ENCODE measurements at places on chromosomes 6 and 20.
A peak's percentile ranks its signal among the peaks of the same experiment; 100 is the strongest.

- DNase-seq = no peak
Measured at GRCh38 chr20:10651227-10651990, 22.4 kb downstream of the JAG1 start.

GRCh38 chr20:24579475-24579874 is 110.0 kb downstream of the SYNDIG1 start:
- DNase-seq = no peak

DNA sequence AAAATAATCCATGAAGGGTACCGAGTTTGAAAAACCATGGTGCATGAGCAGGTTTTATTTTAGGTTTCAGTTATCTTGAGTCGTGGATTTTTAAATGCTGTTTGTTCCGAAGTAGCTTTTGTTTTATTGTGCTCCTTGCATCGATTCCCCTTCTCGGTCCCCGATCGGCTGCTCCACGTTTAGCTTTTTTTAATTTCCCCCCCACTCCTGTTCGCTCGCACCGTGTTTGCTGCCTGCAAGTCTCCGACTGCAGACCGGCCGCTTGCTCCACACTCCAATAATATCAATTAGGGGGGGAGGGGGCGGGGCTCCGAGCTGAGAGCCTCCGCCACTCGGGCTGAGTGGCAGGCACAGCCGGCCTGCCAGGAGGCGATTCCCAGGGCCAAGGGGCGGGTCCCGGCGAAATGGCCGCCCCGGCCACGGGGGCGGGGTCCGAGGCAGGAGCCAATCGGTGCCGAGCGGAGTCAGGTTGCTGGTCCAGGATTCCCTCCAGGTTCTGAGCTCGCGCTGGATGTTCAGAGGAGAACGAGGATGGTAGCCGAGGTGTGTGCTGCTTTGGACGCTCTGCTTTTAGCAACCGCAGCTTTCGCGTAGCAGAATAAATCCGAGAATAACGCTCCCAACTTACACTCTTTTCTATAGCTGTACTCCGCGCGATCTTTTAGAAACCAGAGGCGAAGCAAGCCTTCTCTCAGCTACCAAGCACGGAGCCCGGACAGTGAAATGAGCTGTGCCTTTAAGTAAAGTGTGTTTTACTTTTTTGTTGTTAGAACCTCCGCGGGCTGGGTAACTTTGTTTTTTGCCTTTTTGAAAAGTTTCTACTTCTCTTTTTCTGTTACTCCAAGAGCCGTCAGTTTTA is at the start of gene EPHA7:
TSS of gene EPHA7 (minus strand) at position 256 of the 859 bp plus-strand sequence. CDS start at position 38, 218 bp downstream.
- DNase-seq = peak; percentile 17

- no peak for DNase-seq
Measured at GRCh38 chr6:8079126-8079525, 14.9 kb upstream of the BLOC1S5 start.

DNA sequence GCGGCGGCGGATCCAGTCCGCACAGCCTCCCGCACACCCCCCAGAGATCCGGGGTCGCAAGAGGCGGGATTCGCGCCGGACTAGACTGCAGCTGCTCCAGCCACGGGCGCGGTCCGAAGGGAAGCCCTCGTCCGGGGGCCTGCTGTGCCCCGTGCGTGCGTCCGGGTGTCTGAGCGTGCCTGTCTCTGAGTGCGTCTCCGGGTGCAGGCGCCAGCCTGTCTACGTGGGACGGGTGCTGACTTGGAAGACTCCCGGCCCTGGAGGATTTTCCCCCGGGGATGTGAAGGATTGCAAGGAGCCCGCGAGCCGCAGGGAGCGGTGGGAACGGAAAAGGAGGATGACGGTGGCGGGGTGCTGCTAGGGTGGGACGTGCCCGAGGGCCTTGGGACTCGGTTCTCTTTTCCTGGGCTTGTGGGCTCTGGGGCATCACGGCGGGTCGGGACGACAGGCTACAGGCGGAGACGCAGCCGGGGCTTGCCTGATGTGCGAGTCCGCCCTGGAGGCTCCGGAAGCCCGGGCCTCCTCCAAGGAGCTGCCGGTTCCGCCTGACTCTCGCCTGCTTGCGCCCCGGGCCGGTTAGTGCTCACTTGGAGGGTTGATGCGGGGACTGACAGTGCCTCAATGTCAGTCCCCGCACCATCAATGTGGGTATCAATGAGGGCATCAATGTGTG is 5.7 kb downstream of the MAFB start:
- no peak for DNase-seq

DNA sequence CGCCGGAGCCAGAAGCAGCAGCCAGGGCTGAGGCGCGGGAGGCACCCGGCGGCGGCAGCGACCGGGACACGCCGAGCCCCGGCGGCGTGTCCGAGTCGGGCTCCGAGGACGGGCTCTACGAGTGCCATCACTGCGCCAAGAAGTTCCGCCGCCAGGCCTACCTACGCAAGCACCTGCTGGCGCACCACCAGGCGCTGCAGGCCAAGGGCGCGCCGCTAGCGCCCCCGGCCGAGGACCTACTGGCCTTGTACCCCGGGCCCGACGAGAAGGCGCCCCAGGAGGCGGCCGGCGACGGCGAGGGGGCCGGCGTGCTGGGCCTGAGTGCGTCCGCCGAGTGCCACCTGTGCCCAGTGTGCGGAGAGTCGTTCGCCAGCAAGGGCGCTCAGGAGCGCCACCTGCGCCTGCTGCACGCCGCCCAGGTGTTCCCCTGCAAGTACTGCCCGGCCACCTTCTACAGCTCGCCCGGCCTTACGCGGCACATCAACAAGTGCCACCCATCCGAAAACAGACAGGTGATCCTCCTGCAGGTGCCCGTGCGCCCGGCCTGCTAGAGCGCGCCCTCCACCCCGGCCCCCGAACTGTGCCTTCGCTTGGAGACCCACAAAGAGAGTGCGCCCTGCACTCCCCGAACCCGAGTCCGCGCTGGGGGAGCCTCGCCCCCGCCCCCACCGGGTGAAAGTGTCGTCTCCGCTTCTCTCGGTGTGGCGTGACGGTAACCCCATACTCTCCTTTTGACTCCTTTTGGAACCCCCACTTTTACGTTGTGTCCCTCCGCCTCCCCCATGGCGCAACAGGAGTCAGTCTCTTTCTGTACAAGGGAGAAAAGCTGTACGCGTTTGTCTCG is 1.6 kb downstream of the INSM1 start:
- DNase-seq = no peak

DNA sequence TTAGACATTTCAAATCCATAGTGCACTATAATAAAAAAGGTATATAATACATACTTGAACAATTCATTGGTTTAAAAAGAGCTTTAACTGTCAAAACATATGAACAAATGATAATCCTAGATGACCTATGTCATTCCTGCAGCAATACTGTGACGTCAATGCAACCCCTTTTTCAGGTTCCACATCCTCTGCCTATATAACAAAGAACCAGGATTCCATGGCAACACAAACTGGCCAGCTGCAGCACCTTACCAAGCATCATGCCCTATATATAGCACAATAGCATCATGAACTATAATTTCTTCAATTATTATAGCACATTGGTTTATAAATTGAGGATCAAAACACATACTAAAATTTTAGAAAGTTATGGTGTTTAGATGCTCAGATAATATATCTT is 578 bp upstream of the PTCHD4 start:
- no peak for DNase-seq

DNA sequence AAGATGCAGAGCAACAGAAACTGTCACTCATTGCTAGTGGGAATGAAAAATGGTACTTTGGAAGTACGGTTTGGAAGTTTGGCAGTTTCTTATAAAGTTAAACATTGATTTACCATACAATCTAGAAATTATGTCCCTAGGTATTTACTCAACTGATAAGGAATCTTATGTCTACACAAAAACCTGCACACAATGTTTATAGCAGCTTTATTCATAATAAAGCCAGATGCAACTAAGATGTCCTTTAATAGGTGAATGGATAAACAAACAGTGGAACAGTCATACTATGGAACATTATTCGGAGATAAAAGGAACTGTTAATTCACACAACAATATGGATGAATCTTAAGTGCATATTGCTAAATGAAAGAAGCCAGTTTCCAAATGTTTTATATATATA is 96.2 kb upstream of the SIRPA start:
- no peak for DNase-seq

DNA sequence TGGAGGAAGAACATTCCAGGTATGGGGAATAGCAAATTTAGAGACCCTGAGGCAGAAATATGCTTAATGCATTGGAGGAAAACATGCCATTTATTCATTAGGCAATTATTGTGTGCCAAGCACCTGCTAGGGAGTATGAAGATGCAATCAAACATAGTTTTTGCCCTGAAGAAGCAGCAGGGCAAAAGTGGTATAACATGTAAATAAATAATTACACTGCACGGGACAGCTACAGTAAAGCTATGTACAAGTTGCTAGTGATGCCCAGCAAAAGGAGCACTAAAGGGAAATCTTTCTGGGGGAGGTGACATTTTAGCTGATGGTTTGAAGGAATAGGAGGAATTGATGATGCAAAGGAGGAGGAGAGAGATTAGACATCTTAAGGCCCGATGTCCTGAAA is 624 bp upstream of the TJAP1 start:
- DNase-seq = no peak

- DNase-seq = no peak
Measured at GRCh38 chr6:146548898-146549374, 5.3 kb downstream of the RAB32 start.

DNA sequence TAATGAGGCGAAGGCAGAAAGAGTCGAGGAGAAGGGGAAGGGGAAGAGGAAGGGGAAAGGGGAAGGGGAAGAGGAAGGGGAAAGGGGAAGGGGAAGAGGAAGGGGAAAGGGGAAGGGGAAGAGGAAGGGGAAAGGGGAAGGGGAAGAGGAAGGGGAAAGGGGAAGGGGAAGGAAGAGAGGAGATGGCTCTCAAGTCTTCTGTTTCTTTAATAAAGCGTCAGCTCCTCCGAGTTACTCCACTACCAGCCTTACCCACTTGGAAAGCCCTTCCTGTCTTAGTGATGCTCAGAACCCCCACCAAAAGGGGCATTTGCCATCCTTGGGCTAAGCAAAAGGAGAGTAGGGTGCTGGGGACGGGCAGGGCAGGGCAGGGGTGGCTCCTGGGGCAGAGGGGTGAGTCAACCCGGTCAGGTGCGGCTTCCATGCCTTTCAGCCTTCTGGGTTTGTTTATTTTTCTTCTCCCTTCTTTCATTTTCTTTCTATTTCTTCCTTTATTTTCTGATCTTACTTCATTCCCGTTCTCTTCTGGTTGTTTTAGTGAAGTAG is 476 bp upstream of the CLIC5 start:
- DNase-seq = no peak

Measured in stimulated activated CD4-positive, alpha-beta T cell treated with anti-CD3 and anti-CD28 coated beads, TNF-alpha, amount 100 ng/mL, for 48 hours (primary cell).